ENCODE measurements at places on chromosomes 4 and X.

DNA sequence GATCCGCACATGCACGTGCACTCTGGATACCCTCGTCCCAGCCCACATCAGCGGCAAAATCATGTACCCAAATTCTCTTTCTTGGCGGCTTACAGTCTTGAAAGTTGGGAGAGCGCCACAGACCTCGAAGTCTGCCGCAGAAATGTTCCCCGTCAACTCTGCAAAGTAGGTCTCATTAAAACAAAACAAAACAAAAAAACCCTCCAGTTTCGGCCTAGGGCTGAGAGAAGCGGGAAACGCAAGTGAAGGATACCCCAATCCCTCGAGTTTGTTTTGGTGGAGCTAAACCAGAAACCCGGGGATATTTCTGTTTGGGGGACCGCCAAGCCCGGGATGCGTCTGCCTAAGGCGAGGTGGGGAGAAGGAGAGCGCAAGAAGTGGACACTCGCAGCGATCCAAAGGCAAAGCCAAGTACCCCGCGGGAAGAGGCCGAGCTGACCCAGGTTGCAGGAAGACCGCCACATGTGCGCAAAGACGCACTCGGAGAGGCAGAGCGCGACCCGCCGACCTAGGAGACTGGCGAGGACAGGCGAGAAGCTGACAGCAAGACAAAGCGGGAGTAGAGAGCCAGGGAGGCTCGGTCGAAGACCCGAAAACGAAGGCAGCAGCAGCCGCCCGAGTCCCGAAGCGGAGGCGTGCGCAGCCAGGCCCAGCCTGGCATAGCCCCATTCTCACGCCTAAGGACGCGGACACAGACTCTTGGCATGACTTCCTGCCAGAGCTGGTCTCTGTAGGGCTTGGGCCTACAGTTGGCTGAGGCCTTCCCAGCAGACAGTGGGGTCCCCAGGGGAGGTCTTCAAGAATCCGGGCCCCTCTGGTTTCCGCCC, 49.6 kb upstream of the BCOR start:
- no peak for DNase-seq

- no peak for DNase-seq
Observed at GRCh38 chr4:142778430-142778829, 67.7 kb downstream of the INPP4B start.

GRCh38 chr4:111198446-111198845, 575.6 kb upstream of the PITX2 start:
- no peak for DNase-seq

GRCh38 chr4:121151942-121152341, 12.2 kb downstream of the TNIP3 start:
- DNase-seq, result no peak

DNA sequence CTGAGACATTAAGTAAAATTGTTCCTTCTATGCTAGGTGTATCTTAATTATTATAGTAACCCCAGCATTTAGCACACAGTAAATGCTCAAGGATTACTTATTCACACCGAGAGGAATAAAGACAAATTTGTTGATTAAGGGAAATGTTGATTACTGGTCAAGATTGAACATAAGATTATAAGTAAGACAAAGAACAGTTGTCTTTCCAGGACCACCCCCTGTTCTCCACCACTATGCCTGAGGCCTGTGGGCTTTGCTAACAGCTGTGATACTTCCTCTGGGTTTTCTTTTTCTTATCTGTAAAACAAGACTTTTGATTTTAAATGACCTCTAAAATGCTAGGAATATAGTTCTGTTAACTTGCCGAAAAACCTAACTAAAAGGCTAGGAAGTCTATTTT, 128.0 kb downstream of the DCLK2 start:
- no peak for DNase-seq

GRCh38 chrX:82556588-82556987, 951.5 kb upstream of the POU3F4 start:
- DNase-seq, result no peak

- no peak for DNase-seq
Observed at GRCh38 chr4:25859429-25860148, 3.2 kb downstream of the SEL1L3 start.

DNA sequence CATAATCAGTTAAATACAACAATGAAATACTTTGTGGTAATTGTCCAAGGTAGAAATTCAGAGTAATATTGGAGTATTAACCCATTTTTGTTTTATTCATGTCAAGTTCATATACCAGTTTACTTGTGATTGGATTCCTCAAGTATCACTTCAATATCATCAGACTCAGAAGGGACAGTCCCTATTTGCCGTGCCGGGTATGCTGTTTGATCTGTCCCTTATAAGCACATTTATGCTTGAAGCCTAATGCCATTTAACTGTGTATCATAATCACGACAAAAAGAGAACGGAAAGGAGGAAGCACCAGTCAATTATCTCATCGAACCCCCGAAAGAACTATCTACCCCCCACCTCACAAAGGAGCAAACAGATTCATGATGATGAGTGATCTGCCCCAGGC, 171.0 kb upstream of the TBL1X start:
- DNase-seq, result no peak

DNA sequence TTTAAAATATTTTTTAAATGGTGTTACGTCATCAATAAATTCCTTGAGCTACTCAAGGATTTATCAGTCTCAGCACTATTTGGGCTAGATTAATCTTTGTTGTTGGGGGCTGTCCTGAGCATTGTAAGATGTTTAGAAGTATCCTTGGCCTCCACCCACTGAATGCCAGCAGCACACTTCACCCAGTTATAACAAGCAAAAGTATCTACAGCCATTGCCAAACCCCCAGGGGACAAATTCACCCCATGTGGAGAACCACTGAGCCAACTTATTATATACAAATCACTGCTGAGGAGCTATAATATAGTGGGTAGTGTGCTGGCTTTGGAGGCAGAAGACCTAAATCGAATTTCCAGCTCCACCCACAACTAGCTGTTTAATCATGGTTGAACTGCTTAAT, 58.3 kb downstream of the ATP10D start:
- no peak for DNase-seq

DNA sequence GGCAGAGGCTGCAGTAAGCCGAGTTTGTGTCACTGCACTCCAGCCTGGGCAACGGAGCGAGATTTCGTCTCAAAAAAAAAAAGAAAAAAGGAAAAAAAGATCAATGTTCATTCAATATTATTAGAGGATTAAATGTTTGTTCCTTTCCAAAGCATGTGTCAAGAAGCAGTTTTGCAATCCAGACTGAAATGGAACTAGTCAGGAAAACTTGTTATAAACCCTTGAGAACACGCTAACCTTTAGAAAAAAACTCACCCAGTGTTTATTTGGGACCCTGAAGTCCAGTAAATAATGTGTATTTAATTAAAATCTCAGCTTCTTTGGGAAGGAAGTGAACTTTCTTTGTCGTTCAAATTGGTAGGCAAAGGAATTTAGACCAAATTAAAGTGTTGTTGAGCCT, 16.4 kb upstream of the PRSS12 start:
- no peak for DNase-seq

- no peak for DNase-seq
Observed at GRCh38 chr4:24794480-24794879, 893 bp upstream of the SOD3 start.

GRCh38 chr4:87717276-87718031, 67.4 kb downstream of the DMP1 start:
- no peak for DNase-seq

DNA sequence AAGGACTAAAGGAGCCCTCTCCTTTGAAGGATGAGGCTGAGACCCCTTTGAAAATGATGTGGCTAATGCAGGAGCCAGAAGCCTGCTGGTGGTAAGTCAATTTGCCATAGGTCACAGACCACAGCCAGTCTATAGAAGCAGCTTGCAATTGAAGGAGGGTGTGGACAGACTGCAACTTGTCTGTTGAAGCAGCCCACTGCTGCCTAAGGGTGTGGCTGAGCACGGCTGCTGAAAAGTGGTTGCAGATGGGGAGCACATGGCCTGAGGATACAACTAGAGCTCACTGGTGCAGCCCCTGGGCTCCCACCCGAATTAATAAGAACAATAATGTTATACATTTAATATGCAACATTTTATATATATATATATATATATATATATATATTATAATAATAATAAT, 11.4 kb upstream of the EXOC1L start:
- DNase-seq, result no peak

DNA sequence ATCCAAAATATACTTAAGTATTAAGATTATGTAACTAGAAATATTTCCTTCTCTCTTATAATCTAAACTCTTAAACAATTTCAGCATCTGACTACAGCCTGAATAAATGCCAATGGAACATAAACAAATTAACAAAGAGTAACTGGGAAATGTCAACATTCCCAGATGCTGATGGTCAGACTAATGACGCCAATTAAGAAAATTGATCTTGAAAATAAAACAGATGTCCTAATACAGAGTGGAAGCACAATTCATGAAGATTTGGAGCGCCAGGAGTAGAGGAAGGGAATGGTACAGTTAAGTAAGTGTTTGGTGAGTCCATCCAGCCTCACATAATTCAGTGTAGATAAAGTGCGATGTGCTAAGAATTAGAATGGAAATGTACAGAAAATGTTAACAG, 203.7 kb upstream of the NWD2 start:
- no peak for DNase-seq

- no peak for DNase-seq
Observed at GRCh38 chr4:122873146-122873545, 46.5 kb downstream of the FGF2 start.

- DNase-seq, result no peak
Observed at GRCh38 chr4:40525752-40526598, 103.7 kb downstream of the RBM47 start.

GRCh38 chrX:70208479-70208878, 26.0 kb upstream of the AWAT1 start:
- DNase-seq, result no peak

- no peak for DNase-seq
Observed at GRCh38 chrX:83501530-83501929, 6.6 kb upstream of the POU3F4 start.

DNA sequence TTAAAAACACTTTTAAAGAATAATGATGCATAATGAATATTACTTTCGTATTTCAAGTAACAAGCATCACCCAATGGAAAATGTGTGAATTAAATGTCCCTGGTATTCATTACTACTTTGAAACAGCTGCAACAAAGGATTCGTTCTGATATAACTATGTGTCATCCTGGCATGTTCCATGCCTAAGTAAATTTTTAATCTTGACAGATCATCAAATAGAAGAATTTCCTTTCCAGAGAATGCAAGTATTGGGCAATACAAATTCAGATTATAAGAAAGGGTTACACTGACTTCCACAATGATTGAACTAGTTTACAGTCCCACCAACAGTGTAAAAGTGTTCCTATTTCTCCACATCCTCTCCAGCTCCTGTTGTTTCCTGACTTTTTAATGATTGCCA, 105.3 kb downstream of the SPCS3 start:
- DNase-seq, result no peak

- no peak for DNase-seq
Observed at GRCh38 chr4:185711726-185712125, 100.3 kb downstream of the SORBS2 start.

GRCh38 chr4:54495091-54495490, 162.7 kb upstream of the KIT start:
- no peak for DNase-seq

- DNase-seq, result no peak
Observed at GRCh38 chr4:178086320-178086719, 644.1 kb upstream of the AGA start.

DNA sequence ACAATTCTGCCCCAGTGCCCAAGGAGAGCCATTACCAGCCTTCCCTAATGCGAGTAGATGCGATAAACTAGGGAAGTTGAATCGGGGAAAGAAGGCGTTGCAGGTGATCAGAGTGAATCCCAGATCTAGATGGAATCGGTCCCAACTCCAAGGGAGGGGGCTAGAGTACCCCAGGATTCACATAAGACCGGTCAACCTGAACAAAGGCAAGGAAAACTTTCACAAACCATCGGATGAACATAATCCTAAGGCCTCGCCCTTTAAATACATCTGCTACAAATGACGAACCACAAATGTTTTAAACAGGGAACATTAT, 11.2 kb upstream of the ZCCHC13 start:
- no peak for DNase-seq

- no peak for DNase-seq
Observed at GRCh38 chrX:153771415-153772315, 7.6 kb downstream of the PLXNB3 start.

- DNase-seq, result no peak
Observed at GRCh38 chr4:151165205-151166000, 66.0 kb downstream of the RPS3A start.

DNA sequence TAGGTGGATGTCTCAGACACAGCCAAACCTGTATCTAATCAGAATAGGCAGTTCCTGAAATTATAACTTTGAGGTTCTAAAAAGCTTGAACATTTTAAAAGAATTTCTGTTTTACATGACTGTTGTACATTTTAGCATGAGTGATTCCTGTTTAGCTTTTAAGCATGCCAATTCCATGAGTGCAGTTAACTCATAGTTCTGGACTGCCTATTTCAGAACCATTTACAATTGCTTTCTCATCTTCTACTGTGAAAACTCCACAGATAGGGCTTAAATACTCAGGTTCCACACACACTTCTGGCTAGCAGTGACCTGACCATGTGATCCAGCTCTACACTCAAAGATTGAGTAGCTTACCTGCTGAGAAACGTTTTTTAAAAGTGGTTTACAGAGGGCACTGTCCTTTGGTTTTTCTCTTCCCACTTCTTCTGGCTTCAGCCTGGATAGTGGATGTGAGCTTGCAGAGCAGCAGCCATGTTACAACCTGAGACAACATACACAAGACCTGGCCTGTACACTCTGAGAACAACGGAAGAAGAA, 280.8 kb downstream of the ANKRD50 start:
- no peak for DNase-seq

GRCh38 chr4:118783887-118784286, 52.0 kb downstream of the SEC24D start:
- DNase-seq, result no peak

DNA sequence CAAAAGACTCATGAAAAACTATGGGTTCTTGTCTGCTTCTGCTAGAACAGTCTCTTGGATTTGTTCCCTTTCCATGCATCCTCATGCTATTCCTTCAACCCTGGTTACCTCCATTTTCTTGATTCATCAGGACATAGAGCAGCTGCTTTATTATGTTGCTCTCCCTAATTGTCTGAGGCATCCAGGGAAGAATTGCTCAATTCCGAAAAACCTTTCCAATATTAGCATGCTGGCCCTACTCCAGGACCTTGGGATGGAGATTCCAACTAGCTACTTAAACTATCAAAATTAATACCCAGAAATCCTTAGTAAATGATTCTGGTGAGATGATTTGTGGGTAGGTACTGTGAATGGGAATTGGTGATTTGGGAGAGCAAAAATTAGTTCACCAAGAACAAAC, 56.6 kb upstream of the FAM47B start:
- no peak for DNase-seq

GRCh38 chr4:133823177-133823576, 378.4 kb downstream of the PABPC4L start:
- DNase-seq, result no peak

GRCh38 chrX:1463581-1463980, 10.9 kb upstream of the ASMTL start:
- no peak for DNase-seq

DNA sequence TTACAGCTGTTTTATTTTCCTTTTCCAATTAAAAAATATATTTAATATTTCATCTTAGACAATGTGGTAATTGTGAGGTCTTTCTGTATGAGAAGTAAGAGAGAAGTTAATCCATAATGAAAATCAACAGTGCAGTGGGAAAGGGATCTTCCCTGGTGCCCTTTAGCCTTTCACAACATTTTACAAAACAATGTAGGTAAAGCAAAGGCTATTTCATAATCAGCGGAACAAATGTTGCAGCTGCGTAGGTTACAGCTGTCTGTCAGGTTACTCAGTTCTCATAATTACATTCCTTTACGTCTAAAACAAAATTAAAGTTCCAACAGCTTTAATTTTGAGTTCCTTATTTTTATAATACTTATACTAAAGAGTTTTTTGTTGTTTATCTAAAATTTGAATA, 22.8 kb upstream of the VCX3A start:
- no peak for DNase-seq

All from stimulated activated CD8-positive, alpha-beta memory T cell treated with anti-CD3 and anti-CD28 coated beads, Interleukin-7, amount 100 ng/mL, for 1 hour (primary cell).